Activated CD4-positive, CD25-positive, alpha-beta regulatory T cell treated with anti-CD3 and anti-CD28 coated beads, Interleukin-2, amount 50 U/mL, for 24 hours (primary cell): ENCODE measurements at places on chromosomes 2 and 18.

DNA sequence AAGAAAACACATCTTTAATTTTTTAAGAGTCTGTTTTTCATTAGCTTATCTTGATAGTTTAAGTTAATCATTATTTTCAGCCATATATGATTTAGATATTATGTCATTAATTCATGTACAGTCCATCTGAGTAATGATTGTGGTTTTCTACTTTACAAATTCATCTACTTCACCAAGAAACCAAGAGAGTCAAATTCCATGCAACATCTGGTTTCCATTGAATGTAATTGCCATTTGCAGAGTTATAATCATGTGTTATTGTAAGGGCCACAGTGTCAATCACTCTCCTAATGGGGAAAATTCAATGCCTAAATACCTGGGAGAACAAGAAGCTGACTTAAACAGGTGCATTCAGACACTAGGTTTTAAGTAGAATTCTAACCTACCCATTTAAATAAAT is 217.2 kb upstream of the OSR1 start:
- no peak for ATAC-seq

- ATAC-seq = no peak
Measured at GRCh38 chr18:56028514-56028913, 440.5 kb upstream of the TCF4 start.

DNA sequence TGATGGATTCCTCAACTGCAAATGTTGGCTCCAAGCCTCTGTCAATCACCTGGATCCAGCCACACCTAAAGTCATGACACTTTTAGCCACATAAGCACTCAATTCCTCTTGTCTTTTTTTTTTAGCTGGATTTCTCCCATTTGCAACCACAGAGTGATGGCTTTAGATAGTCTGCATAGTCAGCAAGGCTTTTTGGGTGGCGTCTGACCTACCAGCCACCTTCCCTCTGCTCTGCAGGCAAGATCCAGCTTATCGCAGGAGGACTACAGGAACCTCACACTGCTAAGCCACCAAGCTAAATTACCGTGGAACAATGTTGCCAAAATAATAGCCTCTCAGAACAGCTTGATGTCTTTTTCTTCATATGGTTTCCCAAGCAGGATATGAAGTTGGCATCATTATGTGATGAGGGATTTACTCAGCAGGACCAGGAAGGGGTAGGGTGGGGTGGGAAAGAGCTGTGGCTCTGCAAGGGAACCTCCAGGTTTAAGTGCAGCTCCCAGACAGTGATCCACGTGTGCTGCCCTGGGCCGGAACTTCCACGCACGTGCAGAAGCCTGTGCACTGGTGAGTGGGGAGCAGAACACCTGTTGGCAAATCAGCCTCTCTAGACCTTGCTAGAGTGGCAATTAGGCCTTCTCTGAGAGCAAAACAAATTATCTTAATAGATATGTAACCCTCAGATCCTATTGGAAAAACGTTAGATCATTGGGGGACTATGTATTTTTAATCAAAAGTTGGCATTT is 170.6 kb upstream of the NCK2 start:
- no peak for ATAC-seq

- ATAC-seq = no peak
Measured at GRCh38 chr2:82599021-82599420, 1860.1 kb downstream of the SUCLG1 start.

- no peak for ATAC-seq
Measured at GRCh38 chr18:75462178-75462832, 34.8 kb upstream of the SMIM21 start.
